NCI-H1092 treated with DMSO at 0.1 percent for 48 hours (cell line): ENCODE measurements at places on chromosomes 11 and 22.

DNA sequence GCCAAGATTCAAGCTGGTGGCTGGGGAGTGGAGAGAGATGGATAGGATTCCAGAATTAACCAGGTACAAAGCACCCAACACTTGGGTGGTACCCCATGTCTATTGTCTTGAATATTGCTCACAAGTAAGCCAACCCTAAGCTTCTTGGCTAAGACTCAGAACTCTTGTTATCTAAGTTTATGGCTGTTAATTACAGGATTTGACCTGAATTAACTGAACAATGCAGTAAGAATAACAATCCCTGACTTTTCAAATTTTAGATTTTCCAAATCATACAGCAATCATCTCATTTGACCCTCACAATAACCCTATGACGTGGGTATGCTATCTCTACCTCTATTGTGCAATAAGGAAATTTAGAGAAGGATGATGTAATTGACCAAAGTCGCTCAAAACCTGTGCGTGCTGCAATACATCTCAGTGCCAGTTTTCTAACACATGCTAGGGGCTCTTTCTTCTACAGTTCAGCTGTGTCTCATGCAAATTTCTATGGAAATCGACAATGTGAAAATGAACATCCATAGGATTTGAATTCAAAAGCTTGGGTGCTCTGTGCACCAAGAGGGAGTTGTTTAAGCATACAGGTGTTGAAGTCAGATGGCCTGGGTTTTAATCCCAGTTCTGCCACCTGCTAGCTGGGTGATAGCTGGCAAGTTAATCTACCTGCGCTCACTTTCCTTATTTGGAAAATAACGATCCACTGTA lies 40.1 kb upstream of the APLNR start:
- no peak for DNase-seq

GRCh38 chr11:47177229-47177845 lies 658 bp upstream of the ARFGAP2 start:
- peak; percentile 90 for DNase-seq

- DNase-seq: no peak
Measured at GRCh38 chr11:133803026-133803425, 42.3 kb downstream of the SPATA19 start.

DNA sequence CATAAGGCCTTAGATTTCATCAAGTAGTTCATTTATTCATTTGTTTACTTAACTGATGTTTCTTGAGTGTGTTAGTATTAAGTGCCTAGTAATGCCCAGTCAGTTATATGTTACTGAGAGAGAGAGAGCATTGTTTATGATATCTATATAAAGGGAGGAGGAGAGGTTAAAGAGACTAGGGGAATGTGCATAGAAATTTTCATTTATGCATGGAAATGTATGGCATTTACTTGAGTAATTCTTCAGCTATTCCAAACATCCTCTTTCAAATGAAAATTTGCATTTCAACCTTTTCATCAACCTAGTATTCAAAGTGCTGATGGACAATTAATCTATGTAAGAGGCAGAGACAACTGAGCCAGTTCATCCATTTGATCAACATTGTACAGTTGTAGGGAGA lies 199.7 kb downstream of the NELL1 start:
- no peak for DNase-seq

DNA sequence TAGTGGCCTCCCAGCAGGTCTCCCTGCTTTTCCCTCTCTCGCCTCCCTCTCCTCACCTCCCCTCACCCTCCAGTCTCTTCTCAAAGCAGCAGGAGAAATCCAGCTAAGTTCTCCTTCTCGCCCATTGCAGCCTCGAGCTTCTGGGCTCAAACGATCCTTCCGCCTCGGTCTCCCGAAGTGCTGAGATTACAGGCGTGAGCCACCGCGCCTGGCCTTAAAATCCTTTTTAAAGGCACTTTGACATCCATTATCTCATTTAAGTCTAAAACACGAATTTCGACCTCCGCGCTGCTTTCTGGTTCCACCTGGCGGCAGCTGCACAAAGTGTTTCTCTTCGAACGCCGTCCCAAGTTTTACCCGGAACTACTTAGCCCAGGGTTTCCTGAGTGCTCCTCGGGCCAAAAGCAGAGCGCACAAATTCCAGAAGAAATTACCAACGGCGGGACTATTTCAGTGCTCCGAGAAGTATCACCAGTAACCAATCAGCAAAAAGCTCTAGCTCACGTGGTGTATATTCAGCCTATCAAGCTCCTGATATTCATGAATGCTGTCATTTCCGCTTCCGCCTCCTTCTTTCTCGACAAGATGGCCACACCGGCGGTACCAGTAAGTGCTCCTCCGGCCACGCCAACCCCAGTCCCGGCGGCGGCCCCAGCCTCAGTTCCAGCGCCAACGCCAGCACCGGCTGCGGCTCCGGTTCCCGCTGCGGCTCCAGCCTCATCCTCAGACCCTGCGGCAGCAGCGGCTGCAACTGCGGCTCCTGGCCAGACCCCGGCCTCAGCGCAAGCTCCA lies at the start of gene EIF3F:
EIF3F (plus strand) TSS at position 570 of the 792 bp plus-strand sequence; CDS start at position 586, 16 bp downstream.
- peak; percentile 99 for DNase-seq

DNA sequence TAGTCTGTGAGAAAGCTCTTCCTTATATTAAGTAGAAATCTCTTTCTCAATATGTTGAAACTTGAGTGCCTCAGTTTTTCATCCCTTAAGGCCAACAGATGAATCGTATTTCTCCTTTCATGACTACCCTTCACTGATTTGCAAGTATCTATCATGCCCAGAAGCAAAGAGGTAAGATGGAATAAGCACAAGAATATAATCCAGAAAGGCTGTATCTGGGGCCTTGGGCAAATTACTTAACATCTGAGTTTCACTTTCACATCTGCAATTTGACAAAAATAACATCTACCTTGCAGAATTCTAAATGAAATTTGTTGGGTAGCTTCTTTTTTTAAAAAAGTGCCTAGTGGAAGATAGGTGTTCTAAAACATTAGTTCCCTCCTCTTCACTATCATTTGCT lies 552.4 kb upstream of the ANO5 start:
- DNase-seq: no peak

DNA sequence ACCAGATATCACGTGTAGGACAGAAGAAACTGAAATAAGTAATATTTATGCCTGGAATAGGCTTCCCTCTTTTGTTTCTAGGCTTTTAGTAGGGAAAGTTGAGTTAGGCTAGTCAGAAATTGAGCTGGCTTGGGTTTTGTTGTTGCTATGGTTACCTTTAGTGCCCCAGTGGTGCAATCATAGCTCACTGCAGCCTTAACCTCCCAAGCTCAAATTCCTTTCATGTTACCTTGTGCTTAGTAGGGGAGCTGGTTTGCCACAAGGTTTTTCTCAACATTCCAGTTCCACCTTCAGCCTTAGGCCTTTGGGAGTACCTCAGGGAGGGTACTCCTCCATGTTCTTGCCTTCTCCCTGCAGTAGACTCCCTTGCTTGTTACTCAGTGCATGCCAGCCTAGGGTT lies 69.1 kb upstream of the SUSD2 start:
- no peak for DNase-seq

GRCh38 chr22:39236321-39237317 lies 8.2 kb downstream of the PDGFB start:
- DNase-seq: peak; percentile 66

DNA sequence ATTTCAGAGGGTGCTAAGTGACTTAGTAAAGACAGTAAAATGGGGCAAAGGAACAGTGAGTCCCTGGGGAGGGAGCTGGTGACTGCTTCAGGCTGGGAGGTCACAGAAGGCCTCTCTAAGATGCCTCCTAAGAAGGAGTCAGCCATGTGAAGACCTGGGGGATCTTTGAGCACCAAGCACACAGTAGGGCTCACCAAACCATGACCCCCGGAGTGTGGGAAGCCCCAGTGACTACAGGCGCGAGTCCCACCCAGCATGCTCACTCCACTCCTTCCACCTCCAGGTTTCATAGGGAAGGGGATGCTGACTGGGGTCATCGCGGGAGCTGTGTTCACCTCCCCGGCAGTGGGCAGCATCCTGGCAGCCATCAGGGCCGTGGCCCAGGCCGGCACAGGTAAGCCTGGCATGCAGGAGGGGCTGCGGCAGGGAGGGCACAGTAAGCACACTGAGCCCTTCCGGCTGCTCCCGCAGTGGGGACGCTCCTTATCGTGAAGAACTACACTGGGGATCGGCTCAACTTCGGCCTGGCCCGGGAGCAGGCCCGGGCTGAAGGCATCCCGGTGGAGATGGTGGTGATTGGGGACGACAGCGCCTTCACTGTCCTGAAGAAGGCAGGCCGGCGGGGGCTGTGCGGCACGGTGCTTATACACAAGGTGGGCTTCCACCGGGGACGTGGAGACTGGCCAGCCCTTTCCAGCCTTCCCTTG lies 5.9 kb downstream of the TKFC start:
- no peak for DNase-seq

GRCh38 chr11:102664001-102664752 lies 39.0 kb upstream of the MMP20 start:
- no peak for DNase-seq

DNA sequence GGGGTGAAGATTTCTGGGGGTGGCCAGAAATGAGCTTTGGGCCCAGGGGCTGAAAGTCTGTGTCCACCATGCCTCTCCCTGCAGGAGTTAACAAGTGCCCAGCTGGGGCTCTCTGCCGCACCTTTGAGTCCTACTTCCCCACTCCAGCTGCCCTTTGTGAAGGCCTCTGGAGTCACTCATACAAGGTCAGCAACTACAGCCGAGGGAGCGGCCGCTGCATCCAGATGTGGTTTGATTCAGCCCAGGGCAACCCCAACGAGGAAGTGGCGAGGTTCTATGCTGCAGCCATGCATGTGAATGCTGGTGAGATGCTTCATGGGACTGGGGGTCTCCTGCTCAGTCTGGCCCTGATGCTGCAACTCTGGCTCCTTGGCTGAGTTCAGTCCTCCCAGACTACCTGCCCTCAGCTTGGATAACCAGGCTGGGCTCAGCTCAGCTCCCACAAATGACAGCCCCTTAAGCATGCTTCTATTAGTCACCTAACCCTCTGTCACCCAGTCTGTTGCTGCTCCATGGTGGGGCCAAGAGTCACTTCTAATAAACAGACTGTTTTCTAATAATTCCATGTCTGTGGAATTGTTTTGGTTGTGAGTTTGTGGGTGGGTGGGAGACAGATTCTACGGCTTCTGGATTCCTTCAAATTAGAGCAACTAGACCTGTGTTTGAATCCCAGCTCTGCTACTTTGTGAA lies 3.0 kb upstream of the INPPL1 start:
- no peak for DNase-seq

DNA sequence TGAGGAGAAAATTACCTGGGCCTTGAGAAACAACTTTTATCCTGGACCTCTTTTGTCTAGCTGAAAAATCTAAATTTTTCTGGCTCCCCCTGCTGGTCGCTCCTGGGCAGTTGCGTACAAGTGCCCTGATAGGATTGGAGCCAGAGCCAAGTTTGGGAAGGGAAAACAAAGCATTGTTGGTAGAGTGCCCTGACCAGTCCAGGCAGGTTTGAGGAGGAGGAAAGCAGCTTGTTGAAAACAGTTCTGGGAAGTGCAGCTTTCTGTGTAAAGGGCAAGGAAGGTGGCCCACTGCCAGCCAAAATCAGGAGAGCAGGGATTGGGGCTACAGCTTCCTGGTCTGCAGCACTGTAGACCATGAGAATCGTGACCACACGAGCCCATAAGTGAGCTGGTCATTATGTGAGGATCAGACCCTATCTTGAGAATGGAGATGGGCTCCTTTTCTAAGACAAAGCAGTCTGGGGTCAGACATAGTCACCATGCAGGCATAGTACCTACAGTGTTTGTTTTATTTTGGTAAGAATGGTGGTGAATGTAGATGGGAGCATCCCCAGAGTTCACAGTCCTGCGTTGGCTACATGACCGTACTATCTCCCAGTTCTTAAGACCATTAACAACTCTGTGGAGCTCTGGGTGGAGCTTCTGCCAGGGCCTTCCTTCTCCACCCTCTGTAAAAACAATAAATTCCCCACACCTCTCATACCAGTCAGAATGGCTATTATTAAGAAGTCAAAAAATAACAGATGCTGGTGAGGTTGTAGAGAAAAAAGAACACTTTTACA lies 21.3 kb upstream of the PIK3IP1 start:
- peak; percentile 69 for DNase-seq

- no peak for DNase-seq
Measured at GRCh38 chr11:2298131-2298794, 3.5 kb downstream of the C11orf21 start.
